HS-5 (cell line): ENCODE measurements at places on chromosomes 2 and 18.

DNA sequence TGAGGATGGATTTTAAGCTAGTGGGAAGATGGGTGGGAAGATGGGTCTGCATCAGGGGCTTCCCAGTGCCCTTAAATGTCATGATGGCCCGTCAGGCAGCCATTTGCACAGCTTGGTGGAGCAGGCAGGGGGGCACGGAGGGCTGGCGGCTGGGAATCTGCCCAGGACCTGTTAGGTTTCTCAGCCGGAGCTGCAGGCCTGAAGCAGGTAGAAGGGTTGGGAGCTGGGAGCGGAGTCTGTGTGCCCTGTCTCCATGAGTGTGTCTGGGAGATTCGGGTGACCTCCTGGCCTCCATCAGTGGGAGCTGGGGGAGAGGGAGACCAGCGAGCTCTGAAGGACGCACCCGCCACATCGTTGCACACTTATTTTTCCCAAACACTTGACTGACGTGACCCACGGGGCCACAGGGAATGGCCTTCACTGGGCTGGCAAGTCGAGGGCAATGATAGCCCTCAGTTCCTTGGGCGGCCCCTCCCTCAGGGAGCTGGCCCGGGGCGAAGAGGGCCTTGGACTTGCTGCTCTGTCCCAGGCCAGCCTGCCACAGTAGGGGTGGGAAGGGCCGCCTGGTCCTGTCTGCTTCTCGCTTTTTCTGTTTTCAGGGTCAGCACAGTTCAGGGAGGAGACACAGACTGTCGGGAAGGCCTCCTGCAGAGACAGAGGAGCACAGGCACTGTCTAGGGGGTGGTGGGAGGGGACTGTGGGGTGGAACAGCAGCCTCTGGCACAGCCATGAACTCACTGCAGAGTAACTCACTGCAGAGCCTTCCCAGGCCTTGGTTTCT, 236.8 kb downstream of the ZBTB7C start:
- no peak for DNase-seq

DNA sequence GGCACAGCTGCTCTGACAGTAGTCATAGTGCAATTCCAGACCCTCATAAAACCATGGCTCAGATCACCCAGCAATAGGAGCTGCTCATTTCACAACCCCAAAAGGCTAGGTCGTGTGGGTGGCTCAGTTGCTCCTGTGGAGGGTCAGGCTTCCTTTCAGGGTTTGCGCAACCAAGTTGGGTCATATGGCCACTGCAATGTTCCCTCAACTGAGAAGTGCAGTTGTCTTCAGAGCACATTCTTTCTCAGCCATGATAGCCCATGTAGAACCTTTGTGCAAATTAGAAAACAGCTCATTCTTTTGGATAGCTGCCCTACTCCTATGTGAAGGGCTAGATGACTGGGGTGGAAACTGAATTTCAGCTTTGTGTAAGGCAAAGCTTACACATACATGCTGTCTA, 3.2 kb downstream of the SERPINB13 start:
- DNase-seq: no peak

DNA sequence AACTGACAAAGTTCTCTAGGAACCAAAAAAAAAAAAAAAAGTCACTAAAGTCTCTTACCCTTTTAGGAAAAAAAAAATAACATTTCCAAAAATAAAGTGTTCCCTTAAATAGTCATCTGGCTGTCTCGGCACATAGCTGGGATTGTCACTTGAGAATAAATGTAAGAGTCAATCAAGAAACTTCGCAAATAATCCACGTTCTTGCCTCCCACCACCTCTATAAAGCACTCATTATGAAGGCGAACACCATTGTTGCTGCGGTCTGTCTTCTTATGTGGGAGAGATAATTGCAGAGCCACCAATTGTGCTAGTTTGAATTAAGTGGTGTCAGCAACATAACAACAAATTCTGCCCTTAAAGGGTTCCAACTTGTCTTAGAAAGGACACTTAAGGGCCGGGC, 163.7 kb downstream of the FBXO15 start:
- DNase-seq: no peak

DNA sequence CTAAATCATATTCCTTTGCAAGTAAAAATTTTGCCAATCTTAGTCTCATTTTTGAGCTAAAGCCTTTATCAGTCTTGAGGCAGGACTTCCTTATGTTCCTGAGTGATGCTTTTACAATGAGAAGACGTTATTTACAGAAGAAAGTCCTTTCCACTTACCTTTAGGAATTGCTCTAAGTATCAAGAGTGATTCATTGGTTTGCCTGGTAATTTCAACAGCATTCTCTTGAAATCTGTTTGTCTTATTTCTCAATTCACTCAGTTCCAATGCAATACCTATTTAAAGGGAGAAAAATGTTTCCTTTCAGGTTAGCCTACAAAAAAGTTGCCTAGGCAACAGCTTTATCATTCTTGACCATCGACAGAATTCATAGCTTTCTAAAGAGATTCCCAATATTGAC, 137.2 kb downstream of the LAMA1 start:
- DNase-seq: no peak

- DNase-seq: no peak
Observed at GRCh38 chr18:26806224-26806623, 59.3 kb downstream of the AQP4 start.
